ENCODE measurements at places on chromosomes 12 and 14. TPM values are rescaled to one million over a fixed set of nuclear protein-coding genes. Genes with fewer than 3 reads are reported as not detected.

Gene PTCSC3
- total RNA-seq: not detected

Gene ARHGEF25
- 140 TPM for total RNA-seq

Gene ANKRD9
- total RNA-seq: 16.1 TPM

Gene PLCZ1
- total RNA-seq: not detected

Gene PRPH
- total RNA-seq: 40.5 TPM

Gene MARS1
- total RNA-seq: 56.3 TPM

Gene PCED1B
- 3.0 TPM for total RNA-seq

Gene RNASE11
- total RNA-seq: not detected

Gene LBHD2
- not detected for total RNA-seq

Gene LRTM2
- not detected for total RNA-seq

Gene DLK1
- total RNA-seq: not detected

Gene IFI27
- total RNA-seq: 78.6 TPM

Gene KRT83
- total RNA-seq: not detected

Gene FOXA1
- total RNA-seq: not detected

Gene LYZ
- 29.5 TPM for total RNA-seq

All from sigmoid colon (tissue), 7 donors.